Activated CD4-positive, alpha-beta T cell treated with anti-CD3 and anti-CD28 coated beads, Interleukin-2, amount 50 U/mL, for 16 hours (primary cell): ENCODE measurements at places on chromosomes 5 and 9.

GRCh38 chr9:130450344-130451003, 5.7 kb downstream of the ASS1 start:
- no peak for DNase-seq

GRCh38 chr5:76737846-76738245, 21.9 kb downstream of the F2R start:
- DNase-seq = no peak

DNA sequence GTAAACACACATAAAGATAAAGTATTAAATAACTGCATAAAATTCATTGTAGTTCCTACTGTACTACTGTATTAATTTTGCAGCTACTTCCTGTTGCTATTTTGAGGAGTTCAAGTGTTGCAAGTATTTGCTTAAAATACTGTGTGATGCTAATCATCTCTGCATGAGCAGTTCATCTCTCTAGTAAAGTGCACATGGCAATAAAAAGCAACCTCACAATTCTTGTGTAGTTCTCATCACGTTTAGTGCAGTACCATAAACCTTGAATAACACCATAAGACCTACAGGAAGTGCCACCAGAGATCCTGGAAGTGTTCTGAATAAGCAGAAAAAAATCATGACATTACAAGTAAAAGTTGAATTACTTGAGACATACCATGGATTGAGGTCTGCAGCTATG, 34.6 kb downstream of the CPLANE1 start:
- DNase-seq = peak; percentile 26

- no peak for DNase-seq
Observed at GRCh38 chr5:77329664-77330430, 119.4 kb downstream of the PDE8B start.

DNA sequence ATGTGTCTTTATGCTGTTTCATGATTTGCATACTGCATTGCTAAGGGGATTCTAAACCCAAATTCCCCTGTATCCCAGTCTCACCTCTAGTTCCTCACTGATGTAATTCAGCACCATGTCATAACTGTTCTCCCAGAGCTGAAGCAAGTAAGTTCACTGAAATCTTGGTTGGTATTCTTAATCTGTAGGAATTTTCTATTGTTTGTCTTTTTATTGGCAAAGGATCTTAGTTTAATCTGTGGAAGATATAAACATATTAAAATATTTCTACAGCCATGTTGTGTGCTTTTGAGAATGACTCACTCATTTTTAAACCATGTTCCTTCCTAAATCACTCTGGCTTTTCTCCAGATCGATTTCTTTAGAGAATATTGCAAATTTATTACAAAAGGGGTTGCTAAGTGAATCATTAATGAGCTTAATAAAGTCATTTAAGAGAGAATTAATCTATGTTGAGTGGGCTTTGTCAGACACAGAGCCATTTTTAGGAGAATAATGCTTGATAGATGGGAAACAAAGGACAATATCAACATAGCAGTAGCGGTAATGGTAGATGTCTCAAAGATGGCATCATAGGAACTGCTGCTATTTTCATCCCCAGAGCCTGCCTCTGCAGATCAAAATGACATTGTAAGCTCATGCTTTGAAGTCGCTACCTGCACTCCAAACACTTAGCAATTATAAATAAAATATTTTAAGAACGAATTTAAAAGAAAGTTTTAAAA, 110.0 kb downstream of the ENC1 start:
- DNase-seq = no peak

DNA sequence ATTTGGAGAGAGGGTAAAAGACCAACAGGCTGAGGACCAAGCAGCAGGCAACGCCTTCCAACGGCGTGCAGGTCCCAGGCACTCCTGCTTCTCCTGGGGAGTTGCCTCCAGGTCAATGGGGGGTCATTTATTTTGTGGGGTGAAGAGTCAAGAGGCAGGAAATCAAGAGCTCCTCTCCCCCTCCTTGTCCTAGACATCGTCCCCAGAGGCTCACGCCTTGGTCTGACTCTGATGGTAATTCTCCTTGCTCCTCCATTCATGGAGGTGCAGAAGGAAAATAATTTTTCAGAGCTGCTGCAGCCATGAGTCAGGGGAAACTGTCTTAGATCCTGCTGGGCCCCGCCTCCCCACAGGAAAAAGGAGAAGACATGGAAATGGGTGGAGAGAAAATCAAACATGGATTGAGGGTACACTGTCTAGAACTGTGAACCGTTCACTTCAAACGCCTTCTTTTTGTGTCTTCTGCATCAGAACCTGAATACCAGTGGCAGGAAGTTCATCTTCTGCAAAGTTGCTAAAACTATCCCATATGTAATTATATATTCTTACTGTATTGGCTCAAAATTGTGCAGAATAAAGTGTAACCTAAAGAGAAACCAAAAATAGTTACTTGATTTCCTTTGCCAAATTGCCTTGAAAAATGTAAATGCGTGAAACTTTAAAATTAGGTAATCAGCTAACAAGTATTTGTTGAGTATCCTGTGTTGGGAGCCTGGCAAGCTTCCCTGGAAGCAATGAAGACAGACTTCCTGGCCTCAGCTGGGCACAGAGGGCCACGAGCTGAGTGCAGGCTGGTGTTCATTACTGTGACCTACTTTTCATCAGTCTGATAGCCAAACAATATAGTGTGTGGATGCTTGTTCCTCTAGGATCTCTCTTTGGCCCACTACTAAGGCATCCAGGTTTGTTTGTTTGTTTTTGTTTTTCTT, 142.0 kb downstream of the CMYA5 start:
- no peak for DNase-seq

DNA sequence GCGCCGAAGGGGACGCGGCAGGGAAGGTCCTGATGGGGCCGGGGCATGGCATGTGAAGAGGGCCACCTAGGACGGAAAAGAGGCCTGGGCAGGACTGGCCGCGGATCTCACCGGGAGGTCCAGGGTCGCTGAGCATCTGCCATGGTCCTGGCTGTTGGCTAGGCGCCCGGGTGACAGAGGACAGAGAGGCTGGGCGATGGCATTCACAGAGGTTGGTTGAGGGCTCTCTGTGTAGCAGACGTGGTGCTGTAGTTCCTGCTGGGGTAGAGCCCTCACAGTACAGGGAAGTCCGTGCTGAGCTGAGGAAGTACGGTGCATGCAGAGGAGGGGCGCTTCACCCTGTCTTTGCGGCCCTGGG, 427 bp downstream of the PCYOX1L start:
- DNase-seq = peak; percentile 38

DNA sequence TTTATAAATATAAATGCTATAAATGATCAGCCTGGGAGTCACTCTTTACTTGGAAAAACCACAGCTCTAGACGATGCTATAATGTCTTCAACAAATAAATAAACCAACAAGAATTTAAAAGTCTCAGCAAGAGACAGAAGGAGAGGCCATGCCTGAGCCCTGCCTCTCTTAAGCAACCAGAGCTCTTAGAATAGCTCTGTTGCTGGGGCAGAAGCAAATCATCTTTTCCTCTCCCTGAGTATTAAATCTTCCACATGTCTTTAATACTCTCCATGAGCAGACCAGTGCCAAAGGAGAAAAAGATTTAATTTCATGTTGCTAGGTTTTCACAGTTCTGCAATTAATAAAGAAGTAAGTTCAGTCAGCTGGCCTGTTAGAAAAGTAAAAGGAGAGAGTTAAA, 408.0 kb upstream of the SLC30A5 start:
- no peak for DNase-seq

DNA sequence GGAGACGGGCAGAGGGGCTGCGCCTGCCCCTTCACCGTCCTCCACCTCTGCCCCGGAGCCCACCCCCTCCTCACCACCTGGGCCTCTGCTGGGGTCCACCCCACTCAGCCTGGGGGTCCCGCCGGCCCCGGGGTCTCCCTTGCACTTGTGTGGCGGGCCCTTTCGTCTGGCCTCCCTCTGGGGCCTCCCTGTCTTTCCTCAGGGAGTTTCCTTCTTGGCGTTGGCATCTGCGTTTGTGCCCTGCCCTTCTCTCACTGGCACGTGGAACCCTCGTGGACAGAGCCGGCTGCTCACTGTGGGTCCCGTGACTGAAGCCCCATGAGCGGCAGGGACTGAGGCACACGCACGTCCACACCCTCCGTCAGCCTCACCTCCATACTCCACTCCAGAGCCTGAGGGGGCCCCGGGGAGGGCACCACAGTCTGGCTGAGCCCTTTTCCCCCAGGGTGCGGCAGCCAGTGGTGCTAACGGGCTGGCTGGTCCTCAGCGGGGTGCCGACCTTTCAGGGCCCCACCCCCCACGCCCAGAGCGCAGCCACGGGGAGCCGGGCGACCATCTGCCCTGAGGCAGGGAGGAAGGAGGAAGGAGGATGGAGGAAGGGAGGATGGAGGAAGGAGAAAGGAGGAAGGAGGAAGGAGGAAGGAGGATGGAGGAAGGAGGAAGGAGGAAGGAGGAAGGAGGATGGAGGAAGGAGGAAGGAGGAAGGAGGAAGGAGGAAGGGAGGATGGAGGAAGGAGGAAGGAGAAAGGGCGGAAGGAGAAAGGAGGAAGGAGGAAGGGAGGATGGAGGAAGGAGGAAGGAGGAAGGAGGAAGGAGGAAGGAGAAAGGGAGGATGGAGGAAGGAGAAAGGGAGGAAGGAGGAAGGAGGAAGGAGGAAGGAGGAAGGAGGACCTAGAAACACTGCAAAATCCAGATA, 53.0 kb upstream of the NRARP start:
- no peak for DNase-seq

GRCh38 chr9:127963359-127964064, 17.3 kb downstream of the EEIG1 start:
- no peak for DNase-seq

GRCh38 chr9:21322911-21323461, 12.2 kb downstream of the KLHL9 start:
- DNase-seq = no peak

DNA sequence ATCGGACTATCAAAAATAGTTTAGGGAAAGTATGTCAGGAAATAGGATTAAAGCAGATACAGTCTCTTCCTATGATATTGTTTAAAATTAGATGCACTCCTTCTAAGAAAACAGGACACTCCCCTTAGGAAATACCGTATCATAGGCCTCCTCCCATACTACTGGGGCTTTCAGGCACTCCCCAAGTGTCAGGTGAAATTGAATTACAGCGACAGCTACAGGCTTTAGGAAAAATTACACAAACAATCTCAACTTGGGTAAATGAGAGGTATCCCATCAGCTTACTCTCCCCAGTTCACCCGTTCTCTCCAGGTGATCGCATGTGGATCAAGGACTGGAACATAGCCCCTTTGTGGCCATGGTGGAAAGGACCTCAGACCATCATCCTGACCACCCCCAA, 110.4 kb upstream of the EPB41L4A start:
- peak; percentile 4 for DNase-seq

DNA sequence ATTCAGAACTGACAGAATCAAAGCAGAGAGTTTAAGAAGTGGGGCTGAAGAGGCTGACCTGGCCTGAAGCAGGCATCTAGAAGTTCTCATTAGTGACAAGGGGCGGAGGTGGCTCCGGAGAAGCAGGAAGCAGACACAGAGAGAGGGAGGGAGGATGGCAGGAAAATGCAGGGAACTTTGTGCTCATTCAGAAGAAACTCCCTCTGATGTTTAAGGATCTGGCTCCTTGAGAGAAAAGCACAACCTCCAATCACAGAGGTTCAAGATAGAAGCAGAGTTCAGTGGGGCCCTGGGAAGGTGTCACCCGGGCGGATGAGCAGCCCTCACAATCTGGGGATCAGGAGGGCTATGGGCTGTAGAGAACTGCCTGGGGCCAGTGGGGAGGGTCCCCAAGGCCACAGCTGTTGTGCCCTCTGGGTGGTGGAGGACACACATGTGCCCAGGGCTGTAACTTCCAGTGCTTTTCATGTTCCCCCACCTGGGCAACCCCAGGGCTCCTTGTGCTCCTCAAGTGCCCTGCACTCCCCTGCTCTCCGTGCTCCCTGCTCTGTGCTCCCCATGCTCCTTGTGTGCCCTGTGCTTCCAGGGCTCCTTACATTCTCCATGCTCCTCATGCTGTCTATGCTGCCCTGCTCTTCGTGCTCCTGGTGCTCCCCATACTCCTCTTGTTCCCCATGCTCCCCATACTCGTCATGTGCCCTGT, 51.4 kb downstream of the TRIP13 start:
- DNase-seq = no peak

GRCh38 chr9:137371946-137372651, 50.9 kb downstream of the EXD3 start:
- DNase-seq = no peak

GRCh38 chr9:120383611-120383998, 196.4 kb downstream of the CDK5RAP2 start:
- DNase-seq = no peak

DNA sequence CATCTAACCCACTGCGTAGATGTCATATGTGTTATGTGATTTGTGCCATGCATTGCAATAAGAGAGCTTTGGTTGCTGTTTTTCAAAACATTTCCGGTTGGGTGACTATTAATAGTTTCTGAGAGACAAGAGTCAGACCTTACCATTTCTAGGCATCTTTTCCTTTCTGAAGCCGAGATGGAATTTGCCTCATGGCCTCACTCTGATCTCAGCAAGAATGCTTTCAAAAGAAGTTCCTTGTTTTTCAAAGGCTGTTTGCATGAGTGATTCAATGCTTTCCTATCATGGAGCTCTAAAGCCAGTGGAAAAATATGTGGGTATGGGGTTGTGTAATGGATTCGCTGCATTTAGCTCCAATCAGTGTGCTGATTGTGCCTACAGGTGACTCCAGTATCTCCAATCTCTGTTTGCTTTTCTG, 203.1 kb upstream of the PPP1R2B start:
- DNase-seq = no peak
